ENCODE measurements at places on chromosomes 2 and 18.

DNA sequence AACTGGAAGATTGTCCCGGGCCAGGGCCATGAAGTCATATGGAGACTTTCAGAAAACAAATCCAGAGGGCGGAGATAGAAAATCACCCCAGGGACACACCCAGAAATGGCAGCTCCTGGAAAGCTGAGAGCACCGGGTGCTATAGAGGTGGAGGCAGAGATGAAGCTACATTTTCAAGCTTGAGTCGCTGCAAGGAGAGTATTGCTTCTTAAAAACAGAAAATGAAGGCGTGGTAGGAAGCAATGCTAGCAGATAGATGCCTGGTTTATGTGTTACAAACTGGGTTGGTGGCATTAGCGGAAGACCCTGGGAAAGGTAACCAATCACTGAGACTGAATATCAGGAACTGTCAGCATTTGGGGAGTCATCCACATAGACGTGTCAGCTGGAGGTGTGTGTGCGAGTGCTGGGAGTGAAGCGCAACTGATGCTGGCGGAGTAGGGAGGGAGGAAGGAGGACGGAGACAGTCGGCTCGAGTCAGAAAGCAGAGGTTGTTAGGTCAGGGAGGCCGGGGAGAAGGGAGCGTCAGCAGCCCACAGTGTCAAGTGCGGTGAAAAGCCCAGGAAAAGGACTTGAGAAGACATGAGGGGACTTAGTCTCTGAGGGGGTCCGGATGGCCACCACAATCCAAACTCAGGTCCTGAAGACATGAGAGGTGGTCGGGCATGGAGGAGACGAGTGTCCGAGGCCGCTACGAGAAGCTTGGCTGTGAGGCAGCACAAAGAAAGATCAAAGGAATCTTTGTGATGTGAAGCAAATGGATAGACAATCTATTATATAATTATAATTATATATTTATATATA lies 45.4 kb downstream of the C18orf63 start:
- no peak for DNase-seq

GRCh38 chr18:9097349-9097748 lies 5.2 kb upstream of the NDUFV2 start:
- no peak for DNase-seq

GRCh38 chr18:22309191-22309590 lies 108.5 kb downstream of the CTAGE1 start:
- no peak for DNase-seq

GRCh38 chr2:33552758-33553461 lies 46.2 kb downstream of the FAM98A start:
- DNase-seq = no peak

- DNase-seq = no peak
Observed at GRCh38 chr2:168090366-168091135, 156.8 kb downstream of the STK39 start.

GRCh38 chr2:222272446-222273015 lies 26.3 kb downstream of the PAX3 start:
- DNase-seq = no peak

DNA sequence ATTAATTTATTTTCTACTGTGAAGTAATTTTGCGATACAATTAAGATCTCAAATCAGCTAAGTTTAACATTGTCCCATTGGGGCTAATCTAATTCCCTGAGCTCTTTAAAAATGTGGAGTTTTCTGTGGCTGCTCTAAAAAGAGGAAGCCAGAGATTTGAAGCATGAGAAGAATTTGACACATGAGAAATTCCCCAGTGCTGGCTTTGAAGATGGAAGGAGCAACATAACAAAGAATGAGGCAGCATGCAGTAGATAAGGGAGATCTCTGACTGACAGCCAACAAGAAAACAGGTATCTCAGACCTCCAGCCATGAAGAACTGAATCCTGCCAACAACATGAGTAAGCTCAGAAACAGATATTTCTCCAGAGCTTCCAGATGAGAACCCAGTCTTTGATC lies 308.4 kb downstream of the ZNF804A start:
- DNase-seq = no peak

DNA sequence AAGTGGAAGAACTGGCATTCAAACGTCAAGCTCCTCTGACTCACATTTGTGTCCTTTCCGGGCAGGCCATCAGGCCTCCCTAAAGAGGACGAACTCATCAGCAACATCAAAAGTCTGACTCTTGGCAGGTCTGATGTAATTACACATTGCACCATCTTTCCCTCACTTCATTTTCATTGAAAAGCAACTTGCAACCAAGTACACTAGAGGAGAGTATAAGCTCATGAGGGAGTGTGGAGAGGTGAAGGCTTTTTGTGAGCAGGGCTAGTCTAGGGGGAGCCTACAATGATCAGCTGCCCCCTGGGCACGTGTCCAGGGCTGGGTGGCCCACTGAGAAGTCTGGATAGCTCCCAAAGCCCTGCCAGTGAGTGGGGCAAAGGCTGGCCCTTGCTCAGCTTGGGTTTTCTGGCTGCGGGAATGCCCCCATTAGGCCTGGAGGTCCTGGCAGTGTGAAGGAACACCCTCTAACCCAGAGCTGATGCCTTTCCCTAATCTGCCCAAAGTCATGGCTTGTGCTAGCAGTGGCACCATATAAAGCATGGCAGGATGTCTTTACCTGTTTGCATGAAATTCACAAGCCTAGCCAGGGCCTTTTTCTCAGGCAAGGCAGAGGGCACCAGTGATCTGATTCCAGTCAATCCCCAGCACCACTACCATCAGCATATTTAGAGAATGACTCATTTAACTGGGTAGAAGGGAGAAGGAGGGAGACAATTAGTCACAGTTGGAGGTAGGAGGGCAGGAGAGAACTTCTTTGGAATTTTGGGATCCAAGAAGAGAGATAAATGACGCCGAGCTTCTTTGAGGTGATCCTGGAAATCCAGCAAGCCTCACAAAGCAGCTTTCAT lies 8.5 kb upstream of the DAW1 start:
- no peak for DNase-seq

- no peak for DNase-seq
Observed at GRCh38 chr2:23905155-23905554, 21.8 kb downstream of the ATAD2B start.

- DNase-seq = no peak
Observed at GRCh38 chr18:69985239-69985638, 37.6 kb upstream of the CD226 start.

DNA sequence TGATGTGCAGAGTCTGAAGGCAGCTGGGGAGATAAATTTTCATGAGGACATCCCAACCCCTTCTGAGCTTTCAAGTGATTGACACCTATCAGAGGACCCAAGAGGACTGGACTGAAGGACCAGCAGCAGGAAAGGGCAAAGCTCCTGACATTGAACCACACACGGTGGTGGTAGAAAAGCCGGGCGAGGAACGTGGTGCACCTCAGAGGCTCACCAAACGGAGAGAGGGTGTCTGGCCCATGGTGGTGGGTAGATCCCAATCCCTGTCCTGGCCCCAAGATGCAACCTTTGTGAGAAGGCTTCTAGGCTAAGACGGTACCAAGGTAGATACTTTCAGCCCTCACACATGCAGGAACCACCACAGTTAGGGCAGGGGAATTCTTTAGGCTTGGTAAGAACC lies 52.1 kb downstream of the FRZB start:
- no peak for DNase-seq

DNA sequence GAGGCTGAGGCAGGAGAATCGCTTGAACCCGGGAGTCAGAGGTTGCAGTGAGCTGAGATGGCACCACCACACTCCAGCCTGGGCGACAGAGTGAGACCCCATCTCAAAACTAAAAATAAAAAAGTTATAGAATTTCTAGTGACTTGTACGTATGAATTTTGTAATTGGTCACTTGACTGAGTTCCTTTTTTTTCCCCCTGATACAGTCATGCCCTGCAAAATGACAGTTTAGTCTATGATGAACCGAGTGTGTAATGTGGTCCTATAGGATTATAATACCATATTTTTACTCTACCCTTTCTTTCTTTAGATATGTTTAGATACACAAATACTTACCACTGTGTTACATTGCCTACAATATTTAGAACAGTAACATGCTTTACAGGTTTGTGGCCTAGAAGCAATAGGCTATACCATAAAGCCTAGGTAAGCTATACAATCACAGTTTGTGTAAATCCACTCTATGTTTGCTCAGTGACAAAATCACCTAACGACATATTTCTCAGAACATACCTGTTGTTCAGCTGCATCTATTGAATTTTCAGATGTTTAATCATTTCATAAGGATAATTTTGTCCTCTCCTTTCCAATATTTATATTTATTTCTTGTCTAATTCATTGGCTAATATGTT lies 25.4 kb downstream of the SOCS6 start:
- no peak for DNase-seq

DNA sequence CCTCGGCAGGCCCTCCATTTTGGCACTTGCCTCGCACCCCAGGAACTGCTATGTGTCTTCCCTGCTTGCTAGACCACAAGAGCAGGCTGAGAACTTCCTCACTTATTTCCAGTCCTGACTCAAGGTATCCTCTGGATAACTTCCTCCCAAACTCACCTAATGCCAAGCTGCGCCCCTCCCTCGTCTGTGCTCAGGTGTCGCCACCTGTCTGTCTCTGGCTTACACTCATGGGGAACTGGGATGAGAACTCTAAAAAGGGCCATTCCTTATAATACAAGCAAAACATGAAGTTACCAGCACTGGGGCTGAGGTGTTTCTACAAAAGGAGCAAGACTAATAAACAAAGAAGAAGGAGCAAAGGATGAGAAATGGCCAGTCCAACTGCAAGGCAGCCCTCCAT lies 191.5 kb upstream of the RMP24 start:
- DNase-seq = no peak

- DNase-seq = no peak
Observed at GRCh38 chr2:196167666-196168065, 3.7 kb downstream of the STK17B start.

- DNase-seq = no peak
Observed at GRCh38 chr2:144461308-144461766, 58.6 kb downstream of the ZEB2 start.

- DNase-seq = no peak
Observed at GRCh38 chr2:55581874-55582547, 35.4 kb downstream of the PPP4R3B start.

- DNase-seq = no peak
Observed at GRCh38 chr18:59610546-59611140, 86.6 kb downstream of the CCBE1 start.

- DNase-seq = no peak
Observed at GRCh38 chr2:14778015-14778414, 145.5 kb downstream of the LRATD1 start.

DNA sequence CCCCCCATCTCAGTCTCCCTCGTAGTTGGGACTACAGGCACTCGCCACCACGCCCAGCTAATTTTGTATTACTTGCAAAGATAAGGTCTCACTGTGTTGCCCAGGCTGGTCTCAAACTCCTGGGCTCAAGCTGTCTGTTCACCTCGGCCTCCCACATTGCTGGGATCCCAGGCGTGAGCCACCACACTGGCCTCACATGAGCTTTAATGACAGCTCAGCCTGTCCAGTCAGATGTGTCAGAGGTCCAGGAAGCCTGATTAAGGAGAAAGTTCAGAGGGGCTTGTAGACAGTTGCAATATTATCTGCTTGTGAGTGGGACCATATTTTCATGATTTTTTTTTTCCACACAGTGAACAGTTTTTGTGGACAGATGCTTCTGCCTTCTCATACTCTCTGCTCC lies 82.0 kb downstream of the LIMS1 start:
- DNase-seq = no peak

DNA sequence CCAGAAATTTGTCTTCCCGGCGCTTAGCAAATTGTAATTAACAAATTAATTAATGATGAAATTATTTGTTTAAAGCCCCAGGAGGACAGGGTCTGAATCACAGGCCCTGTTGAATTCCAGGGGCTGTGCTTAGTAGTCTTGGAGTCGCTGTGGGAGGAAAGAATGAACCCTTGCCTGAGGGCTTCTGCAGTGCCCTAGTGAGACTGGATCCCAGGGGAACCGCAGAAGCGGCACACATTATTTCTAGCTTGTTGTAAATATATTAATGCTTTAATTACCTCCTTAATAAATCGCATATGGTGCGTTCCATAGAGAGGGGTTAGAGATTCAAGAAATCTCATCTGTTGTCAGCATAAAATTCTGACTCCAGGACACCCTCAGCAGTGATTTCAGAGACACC lies 235.4 kb downstream of the CELF4 start:
- no peak for DNase-seq

DNA sequence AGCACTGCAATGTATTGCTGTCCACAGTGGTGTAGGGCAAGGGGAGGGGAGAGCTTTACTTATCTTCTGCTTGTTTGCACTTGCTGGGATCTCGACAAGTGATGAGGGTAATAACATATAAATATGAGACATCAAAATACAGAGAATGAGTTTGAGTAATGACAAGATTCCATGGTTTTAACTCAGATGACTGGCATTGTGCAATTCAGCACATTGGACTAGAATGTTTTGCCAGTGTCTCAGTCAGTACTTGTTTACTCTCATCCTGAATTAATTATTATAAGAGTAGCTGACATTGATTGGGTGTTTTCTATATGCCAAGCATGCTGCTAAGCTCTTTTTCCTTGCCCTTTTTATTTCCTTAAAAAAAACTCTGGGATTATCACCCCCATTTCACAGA lies 306.7 kb upstream of the MMADHC start:
- no peak for DNase-seq

GRCh38 chr2:122739732-122740593 lies 984.5 kb downstream of the TSN start:
- no peak for DNase-seq

Data from stimulated activated CD8-positive, alpha-beta memory T cell treated with anti-CD3 and anti-CD28 coated beads, Interleukin-2, amount 100 ng/mL, for 1 hour (primary cell).